ENCODE measurements at places on chromosomes 3 and 15.
A peak's percentile ranks its signal among the peaks of the same experiment; 100 is the strongest.

DNA sequence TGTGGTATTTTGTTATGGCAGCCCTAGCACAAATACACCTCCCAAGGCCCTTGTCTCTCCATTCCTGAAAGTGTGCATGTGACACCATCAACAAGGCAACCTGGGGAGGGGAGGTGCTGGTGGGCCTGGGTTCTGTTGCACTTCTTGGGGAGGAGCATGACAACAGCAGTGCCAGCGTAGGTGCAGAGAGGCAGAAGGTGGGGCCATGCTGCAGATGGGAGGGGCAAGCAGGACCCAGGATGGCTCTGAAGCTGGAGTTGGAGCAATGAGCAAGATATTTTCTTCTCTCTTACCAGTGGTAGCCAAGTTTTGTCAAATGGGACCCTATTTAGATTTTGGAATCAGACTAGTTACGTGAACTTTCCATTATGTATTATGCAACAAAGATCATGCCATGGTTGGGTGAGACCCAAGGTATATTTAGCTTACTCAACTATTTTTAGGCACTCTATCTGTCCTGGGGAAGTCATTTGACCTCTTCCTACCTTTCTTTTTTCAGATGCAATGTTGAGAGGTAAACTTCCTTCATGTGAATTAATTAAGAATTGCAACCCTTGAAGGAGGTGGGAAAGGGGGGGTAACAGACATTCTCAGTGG lies 3.4 kb downstream of the FYCO1 start:
- no peak for DNase-seq

DNA sequence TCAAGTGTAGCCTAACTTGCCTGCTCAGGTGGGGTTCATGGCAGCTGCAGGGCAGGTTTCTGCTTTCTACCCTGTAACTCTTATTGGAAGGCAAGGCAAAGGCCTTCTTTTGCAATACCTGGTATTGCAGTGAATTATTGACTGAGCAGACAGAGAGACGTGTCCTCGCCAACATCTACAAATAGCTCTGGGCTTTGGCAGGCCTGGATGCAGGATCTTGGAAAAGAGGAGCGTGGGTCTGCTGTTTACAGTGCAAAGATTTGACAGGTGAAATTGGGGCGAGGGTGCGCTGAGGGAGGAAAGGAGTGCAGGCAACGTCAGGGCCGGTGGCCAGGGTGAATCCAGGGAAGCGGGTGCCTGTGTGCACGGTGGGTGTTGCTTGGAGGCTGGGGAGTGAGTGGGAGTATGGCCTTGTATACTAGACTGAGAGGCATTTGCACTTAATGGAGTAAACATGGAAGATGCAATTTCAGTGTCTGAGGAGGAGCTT lies 44.5 kb downstream of the ST6GAL1 start:
- no peak for DNase-seq

DNA sequence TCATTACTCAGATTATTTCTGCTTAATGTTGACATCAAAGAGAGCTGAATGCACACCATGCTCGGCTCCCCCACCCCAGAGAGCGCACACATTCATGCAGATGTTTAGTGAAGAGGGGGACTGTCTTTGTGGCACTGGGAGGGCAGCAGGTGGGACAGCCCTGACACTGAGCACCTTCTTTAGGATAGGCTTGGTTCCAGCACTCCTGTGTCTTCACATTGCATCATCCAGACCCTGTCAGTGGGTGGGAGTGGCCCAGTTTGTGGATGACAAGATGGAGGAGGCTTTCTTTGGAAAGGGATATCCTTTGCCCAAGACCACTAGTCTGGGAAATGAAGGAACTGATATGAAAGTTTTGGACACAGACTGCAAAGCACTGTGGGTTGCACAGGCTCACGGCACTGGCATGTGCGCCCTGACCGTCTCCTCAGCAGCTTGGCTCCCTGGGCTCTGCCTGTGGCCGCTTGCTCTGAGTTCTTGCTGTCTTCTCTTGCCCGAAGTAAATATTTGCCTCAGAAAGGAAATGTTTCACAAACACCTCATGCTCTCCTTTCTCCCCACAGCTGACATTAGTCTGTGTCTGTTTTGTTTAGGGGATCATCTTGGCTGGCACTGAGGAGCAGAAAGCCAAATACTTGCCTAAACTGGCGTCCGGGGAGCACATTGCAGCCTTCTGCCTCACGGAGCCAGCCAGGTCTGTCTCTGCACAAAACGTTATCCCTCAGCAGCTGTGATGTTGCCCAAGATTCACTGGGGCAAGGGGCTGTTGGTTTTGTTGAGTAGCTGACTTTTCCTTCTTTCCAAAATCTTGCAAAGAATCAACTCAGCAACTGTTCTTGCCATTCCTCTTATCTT lies 16.6 kb downstream of the ACAD9 start:
- DNase-seq: no peak

DNA sequence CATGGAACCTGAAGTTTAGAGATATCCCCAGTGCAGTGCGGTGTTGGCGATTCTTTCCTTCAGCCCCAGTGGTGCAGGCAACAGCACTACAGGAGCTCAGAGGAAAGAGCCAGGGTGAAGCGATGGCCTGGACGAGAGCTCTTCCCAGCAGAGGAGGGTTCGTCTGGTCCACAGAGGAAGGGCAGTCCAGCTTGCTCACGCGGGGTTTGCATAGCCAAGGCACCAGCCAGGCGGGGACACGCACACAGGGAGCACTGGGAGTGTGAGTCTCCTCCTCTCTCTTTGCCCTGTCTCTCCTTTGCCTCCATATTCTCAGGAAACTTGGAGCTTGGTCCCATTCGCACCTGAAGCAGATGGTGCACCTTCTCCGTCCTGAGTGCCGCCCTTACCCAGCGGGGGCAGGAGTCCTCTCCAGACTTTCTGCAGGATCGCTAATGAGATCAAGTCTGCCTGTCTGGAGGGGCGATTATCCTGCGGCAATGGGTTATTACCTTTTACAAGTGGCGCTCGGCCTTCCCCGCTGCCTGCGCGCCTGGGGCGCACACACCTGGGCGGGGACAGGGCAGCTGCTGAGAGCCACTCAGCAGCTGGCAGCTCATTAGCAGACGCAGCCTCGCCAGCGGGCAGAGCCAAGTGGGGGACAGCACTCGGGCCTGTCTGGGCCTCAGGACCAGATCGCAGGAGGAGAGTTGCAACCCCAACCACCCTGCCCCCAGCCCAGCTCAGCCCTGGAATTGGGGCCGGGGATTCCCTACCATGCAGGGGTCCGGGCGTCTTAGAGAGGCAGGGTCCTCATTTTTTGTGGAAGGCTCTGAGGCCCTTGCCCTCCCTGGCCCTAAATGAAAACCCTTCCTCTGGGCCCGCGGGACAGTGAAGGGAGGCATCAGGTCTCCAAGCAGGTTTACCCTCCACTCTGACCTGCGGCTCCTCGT lies 119.0 kb upstream of the MEF2A start:
- DNase-seq: peak; percentile 0

DNA sequence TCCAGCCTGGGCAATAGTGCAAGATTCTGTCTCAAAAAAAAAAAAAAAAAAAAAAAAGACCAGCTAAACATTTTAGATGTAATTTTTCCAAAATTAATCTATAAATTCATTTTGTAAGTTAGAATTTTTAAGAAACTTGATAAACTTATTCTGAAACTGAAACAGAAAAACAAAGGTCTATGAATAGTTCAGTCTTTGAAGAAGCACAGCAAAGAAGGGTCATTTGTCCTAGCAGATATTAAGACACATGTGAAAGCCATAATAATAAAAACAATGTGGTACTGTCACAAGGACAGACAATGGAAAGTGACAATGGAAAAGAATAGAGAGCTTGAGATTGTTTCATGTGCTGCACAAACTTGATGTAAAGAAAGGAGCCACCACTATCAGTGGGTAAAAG lies 29.0 kb upstream of the PRSS50 start:
- DNase-seq: no peak

DNA sequence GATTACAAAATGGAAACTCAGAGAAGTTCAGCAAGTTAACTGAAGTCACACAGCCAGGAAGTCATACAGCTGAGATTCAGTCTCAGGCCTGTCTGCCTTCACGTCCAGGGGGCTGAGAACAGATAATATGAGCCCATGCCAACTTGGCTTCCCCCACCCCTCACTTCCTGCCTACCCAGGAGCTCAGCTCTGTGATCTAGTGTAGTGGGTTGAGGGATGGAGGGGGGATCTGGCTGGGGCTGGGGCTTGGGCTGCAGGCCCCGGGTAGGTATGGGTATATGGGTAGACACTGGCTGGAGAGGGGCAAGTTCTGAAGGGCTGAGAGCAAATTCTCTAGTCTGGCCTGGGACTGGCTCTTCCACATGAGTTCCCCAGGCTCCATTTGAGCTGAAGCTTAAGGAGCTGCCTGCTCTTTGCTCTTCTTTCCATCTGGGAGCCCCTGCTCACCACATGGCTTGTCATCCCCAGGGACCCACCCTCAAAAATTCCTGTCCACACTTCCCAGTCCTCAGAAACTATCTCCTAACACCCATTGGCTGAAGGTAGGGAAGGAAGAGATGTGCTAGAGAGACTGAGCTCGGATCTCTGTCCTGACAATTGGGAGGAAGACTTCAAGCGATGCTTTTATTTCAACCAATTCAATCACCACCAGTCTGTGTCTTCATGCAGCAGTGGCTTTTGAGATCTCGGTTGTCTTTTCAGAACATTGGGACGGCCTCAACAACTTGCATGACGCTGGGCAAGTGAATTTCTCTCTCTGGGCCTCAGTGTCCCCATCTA lies 2.0 kb downstream of the RASGRF1 start:
- no peak for DNase-seq

- no peak for DNase-seq
Measured at GRCh38 chr3:182063742-182064141, 352.0 kb downstream of the SOX2 start.

Measured in hepatic stellate cell (primary cell).